Gastrocnemius medialis (tissue), 4 donors: ENCODE measurements at places on chromosomes 13 and 19.
A peak's percentile ranks its signal among the peaks of the same experiment; 100 is the strongest.

GRCh38 chr13:112105892-112106291 is 38.9 kb downstream of the SOX1 start:
- DNase-seq, result no peak

DNA sequence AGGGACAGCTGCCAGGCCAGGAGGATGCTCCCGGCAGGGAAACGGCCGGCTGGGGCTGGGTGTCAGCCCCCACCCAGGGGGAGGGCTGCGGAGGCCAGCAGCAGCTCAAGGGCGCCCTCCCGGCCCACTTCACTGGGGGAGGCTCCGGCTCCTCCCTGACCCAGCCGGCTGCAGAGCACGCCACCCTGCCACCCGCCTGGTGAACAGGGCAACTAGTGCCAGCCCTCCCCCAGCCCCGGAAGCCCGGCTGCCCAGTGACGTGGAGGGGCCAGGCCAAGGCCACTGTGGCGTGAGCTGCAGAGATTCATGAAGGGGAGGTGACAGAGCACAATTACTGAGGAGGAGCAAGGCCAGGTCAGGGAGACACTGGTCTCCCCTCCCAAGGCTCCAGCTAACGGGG is 14.7 kb downstream of the REXO1 start:
- no peak for DNase-seq

DNA sequence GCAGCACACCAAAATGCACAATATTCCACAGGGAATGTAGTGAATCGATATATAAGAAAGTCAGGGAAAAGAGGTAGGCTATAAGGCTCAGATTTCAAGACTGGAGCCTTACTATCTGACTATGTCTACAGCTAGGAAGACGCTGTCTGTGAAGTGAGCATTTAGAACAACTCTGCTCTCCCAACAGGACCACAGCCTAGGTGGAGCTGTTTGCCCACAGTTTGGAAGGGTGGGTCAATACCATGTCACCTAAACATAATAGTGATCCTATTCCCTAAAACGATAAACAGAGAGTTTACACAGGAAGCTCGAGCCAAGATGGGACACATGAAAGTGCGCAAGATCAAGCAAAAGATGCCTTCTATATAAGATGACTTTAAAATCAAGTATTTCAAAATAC is 2486.0 kb upstream of the PCDH20 start:
- DNase-seq, result no peak

DNA sequence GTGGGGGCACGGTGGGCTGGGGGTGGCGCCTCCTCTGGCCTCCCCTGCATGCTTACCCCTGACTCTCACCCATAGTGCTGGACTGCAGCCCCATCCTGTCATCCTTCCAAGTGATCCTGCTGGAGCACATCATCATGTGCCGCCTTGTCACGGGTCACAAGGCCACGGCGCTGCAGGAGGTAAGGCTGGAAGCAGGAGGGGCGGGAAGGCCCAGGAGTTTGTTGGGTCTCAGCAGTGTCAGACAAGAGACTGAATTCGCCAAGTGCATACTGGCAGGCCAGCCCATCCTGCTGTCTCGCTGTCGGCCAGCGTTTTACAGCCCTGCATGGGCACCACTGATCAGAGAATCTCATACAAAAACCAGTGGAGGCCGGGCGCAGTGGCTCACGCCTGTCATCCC is 23.1 kb downstream of the MAU2 start:
- no peak for DNase-seq

GRCh38 chr19:1977120-1977519 is 36.1 kb downstream of the CSNK1G2 start:
- no peak for DNase-seq

DNA sequence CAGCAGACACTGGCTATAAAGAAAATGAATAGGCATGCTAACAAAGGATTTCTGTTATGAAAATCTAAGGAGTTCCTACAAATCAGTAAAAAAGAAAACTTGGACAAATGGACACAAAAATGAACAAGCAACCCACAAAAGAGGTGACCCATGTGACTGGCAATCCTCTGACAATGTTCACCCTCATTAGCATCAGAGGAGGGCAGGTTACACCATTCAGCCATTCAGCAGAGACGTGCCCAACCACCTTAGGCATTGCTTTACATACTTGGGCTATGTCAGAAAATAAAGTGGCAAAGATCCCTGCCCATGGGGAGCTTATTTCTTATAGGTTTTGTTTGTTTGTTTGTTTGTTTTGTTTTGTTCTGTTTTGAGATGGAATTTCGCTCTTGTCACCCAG is 46.0 kb downstream of the TNFRSF19 start:
- DNase-seq, result no peak

DNA sequence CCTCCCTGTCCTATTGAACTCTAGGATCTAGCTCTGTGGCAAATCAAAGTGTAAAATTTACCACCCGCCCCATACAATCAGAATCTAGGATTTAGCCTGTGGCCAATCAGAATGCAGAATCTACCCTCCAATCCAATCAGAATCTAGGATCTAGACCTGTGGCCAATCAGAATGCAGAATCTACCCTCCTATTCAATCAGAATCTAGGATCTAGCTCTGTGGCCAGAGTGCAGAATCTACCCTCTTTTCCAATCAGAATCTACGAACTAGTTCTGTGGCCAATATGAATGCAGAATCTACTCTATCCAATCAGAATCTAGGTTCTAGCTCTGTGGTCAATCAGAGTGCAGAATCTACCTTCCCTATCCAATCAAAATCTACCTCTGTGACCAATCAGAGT is 25.8 kb downstream of the PRKD2 start:
- no peak for DNase-seq

- no peak for DNase-seq
Measured at GRCh38 chr19:23949611-23950010, 34.9 kb downstream of the ZNF726 start.

GRCh38 chr19:35351411-35352176 is 3.9 kb downstream of the FFAR1 start:
- no peak for DNase-seq

GRCh38 chr19:16153582-16154336 is 10.3 kb downstream of the HSH2D start:
- DNase-seq, result no peak

GRCh38 chr13:99426426-99426825 is 74.8 kb upstream of the TM9SF2 start:
- DNase-seq, result no peak

- no peak for DNase-seq
Measured at GRCh38 chr19:19179548-19180441, 9.7 kb upstream of the MEF2B start.

- no peak for DNase-seq
Measured at GRCh38 chr13:47135800-47136503, 239.1 kb upstream of the HTR2A start.

DNA sequence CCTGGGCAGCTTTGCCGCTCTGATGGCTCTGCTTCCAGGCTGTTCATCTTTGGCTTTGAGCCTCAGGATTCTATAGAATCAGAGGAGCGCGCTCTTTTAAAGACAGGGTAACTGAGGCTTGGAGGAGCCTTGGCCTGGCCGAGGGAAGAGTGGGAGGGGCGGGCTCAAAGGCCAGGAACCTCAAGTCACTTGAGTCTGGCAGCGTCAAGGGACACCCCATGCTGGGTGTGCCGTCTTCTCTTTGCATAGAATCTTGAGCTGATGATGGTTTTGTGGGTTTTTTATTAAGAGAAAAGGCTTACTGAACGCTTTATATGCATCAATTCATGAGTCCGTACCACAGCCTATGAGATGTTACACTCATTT is 1.1 kb downstream of the PGLS start:
- DNase-seq, result no peak

DNA sequence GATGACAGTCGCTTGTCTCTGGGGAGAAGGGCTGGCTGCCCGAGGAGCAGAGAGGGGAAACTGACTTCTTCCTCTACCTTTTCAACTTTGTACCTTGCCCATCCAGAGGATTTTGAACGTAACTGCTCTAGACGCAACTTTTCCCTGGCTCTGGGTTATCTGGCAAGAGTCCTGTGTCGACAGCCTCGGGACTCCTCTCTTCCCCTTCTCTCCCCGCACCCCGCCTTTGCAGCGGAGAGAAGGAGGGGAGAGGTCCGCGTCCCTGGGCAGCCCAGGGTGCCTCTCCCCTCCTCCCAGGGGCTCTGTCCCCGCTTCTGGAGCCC is 574 bp downstream of the SH3GL1 start:
- DNase-seq, result no peak

- no peak for DNase-seq
Measured at GRCh38 chr19:10120538-10121189, 965 bp upstream of the EIF3G start.

DNA sequence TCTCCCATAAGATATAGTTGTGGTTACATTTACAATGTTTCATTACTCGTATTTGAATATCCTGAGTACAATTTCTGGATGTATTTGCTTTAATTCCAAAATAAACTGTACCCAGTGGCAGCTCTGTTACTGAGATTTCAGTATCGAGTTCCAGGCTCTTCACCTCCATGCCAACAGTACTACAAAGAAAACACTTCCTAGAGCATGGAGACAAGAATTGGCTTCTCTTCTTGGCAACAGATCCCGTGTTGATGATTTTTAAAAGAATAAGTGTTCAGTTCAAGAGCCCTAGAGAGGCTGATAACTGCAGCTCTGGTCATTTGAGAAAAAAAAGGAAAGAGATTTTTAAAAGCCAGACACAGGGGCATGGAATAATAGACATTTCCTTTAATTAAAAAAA is 302.8 kb downstream of the EFNB2 start:
- DNase-seq, result no peak

DNA sequence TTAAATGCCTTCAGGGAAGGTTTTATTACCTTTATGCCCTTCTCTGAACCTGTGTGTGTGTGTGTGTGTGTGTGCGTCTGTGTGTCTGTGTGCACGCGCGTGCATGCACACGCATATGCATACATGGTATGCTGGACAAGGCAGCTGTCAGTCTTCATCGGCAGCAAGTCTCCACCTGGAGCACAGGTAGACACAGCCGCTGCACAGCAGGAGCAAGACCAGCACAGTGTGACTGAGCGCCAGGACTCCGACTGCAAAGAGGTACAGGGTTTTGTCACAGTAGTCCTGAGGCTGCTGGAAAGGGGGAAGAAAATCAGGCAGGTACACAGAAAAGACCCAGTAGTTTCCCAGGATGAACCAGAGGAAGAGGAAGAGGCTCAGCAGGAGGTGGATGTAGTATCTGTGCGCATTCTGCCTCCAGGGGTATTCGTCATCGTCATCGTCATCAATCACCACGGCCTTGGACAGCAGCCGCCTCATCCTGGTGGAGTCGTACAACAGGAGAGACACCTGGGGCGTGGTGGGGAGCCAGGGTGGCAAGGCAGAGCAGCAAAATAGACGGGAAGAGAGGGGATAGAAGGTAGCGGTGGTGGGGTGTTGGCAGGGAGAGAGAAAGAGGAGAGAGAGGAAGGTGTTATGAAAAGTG is 12.8 kb upstream of the DHRS12 start:
- DNase-seq, result no peak

- DNase-seq, result no peak
Measured at GRCh38 chr19:8489561-8490394, 12.7 kb downstream of the PRAM1 start.

DNA sequence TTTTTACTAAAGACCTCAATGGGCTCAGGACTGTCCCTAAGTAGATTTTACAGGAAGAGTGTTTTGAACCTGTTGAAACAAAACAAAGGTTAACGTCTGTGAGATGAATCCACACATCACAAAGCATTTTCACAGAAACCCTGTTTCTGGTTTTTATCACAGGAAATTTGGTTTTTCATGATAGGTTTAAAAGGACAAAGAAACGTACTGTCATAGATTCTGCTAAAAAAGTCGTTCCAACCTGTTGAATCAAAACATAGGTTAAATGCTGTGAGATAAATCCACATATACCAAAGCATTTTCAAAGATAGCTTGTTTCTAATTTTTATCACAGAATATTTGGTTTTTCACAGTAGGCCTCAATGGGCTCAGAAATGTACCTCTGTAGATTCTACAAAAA is 1531.0 kb downstream of the UQCRFS1 start:
- no peak for DNase-seq

DNA sequence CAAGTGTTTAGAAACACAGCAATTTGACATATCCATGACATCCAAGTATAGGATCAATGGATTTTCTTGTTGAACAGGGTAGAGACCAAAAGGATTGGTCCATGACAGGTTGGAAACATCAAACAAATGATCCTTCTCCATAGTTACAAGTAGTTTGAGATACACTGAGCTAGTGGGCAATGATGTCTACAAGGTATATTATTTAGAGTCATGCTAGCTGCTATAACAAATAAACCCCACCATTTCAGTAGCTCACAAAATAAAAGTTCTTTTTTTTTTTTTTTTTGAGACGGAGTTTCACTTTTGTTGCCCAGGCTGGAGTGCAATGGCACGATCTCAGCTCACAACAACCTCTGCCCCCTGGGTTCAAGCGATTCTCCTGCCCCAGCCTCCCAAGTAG is 4.9 kb upstream of the HAUS5 start:
- no peak for DNase-seq

- DNase-seq, result peak; percentile 58
Measured at GRCh38 chr19:13118424-13119193, 545 bp downstream of the NACC1 start.

- DNase-seq, result no peak
Measured at GRCh38 chr13:41978007-41978406, 17.1 kb upstream of the VWA8 start.

DNA sequence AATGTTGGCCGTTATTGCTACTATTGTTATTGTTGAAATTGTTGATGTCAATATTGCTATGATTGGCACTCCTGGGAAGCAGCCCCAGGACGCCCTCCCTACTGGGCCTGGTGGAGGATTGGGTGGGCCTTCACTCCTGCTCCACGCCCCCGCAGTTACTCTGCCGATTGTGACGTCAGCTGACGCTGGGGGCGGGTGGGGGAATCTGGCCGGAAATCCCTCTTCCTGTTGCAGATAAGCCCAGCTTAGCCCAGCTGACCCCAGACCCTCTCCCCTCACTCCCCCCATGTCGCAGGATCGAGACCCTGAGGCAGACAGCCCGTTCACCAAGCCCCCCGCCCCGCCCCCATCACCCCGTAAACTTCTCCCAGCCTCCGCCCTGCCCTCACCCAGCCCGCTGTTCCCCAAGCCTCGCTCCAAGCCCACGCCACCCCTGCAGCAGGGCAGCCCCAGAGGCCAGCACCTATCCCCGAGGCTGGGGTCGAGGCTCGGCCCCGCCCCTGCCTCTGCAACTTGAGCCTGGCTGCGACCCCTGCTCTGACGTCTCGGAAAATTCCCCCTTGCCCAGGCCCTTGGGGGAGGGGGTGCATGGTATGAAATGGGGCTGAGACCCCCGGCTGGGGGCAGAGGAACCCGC is at the start of gene ETV2:
ETV2 (plus strand) TSS at position 231 of the 637 bp plus-strand sequence. CDS start 716 bp downstream, outside the sequence.
- DNase-seq, result no peak

DNA sequence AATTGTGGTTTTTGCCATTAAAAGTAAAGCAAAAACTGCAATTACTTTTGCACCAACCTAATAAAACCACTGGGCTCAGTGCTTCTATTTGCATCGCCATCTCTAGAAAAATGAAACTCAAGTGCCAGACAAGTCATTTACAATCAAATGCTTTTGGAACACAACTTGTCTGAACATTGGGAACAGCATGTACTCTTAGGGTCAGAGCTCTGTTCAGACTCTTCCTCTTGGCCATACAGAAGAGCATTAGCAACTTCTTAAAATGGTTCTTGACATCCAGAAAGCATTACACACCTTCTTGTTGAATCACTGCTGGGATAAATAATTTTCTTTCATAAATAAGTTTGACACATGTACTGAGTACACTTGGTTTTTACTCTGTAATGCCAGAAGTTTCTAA is 272.5 kb downstream of the DCLK1 start:
- DNase-seq, result no peak

GRCh38 chr13:106246242-106246641 is 289.2 kb downstream of the EFNB2 start:
- no peak for DNase-seq

- DNase-seq, result no peak
Measured at GRCh38 chr13:39035204-39035603, 2.7 kb downstream of the PROSER1 start.
